ENCODE measurements at places on chromosomes 7 and 10.
A peak's percentile ranks its signal among the peaks of the same experiment; 100 is the strongest.

DNA sequence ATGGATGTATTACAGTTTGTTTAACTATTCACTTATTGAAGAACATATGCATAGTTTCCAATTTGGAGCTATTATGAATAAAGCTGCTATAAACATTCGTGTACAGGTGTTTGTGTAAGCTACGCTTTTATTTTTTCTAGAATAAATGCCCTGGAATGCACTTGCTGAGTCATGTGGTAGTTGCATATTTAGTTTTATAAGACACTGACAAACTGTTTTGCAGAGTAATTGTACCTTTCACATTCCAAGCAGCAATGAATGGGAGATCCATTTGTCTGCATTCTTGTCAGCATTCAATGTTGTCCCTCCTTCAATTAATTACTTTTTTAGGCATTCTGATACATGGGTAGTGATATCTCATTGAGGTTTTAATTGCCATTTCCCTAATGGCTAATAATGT is 373.6 kb upstream of the GHITM start:
- DNase-seq, result no peak

- no peak for DNase-seq
These were observed 46.5 kb downstream of the LGI1 start for GRCh38 chr10:93804200-93804599.

GRCh38 chr10:70619271-70620019 is 16.9 kb upstream of the PRF1 start:
- no peak for DNase-seq

DNA sequence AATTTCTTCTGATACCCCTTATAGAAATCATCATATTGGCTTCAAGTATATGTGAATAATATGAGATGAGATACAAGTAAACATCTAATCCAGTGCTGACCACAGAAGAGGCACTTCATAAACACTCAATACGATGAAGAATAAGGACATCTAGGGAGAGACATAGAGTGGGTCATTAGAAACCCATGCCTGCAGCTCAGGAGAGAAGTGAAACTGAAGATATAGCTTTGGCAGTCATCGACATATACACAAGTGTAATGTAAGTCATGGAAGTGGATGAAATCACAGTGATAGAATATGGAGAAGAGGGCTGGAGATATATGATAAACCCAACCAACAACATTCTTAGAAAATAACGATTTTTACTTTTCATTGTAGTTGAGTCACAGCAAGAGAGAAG is 665.0 kb downstream of the PARD3 start:
- no peak for DNase-seq

DNA sequence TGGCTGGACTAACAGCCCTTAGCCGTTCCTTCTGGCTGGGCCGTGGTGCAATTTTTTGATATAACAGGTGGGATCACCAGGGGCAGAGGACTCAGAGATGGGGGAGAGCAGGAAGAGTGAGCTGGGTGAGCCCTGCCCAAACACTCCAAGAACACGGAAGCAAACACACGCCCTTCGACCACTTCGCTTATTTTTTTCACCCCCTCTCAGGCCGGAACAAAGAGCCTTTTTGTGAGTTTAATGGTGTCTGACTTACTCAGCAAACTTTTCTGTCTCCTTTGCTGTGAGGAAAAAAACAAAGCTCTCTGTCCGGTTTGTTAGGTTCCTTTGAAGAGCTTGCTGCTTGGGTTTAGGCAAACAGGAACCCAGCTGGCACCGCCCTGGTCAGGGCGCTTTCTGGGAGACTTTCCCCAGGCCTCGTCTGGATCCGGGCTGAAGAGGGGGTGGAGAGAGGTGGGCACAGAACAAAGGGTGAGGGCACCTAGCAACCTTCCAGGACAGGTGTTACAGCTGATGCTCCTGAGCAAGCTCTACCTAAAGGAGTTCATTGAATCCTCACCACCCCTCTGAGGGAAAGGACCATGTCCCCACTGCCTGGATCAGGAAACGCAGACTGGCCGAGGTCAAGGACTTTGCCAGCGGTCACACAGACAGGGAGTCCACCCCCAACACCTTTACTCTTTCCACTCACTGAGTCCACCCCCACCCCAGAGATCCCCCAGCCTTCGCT is 23.3 kb downstream of the CALML3 start:
- DNase-seq, result peak; percentile 46

DNA sequence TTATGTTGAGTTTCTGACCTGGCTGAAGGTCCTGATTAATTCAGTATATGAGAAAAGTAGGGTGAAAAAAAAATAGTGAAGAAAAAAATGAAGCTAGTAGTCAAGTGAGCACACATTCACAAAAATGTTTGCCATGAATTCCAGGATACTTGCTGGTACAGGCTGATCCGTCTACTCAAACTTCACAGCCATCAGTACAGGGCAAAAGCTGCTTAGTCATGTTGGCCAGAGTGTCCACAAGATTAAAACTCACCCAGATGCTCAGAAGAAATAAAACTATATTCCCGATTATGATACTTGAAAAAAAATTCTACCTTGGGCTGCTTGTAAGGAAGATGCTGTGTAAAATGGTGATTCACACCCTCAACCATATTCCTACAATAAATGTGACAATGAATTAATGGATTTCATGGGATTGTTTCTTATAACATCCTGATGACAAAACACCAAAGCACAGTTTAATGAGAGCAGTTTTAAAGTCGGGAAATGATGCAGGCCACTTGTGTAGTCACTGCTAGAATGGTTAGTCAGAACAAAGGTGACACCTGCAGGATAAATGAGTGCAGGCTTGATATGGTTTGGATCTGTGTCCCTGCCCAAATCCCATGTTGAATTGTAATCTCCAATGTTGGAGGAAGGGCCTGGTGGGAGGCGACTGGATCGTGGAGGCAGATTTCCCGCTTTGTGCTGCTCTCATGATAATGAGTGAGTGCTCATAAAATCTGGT is 49.2 kb upstream of the ANKRD1 start:
- DNase-seq, result no peak

- DNase-seq, result no peak
These were observed 112.5 kb downstream of the MAD1L1 start for GRCh38 chr7:2120251-2120660.

GRCh38 chr7:115356139-115356746 is 434.3 kb downstream of the MDFIC start:
- DNase-seq, result peak; percentile 22

- DNase-seq, result peak; percentile 95
These were observed at the start of gene MINDY3 for GRCh38 chr10:15859906-15860691. Gene MINDY3, minus strand, starts transcription at chr10:15860507. Its CDS starts 208 bp downstream, at chr10:15860299.

DNA sequence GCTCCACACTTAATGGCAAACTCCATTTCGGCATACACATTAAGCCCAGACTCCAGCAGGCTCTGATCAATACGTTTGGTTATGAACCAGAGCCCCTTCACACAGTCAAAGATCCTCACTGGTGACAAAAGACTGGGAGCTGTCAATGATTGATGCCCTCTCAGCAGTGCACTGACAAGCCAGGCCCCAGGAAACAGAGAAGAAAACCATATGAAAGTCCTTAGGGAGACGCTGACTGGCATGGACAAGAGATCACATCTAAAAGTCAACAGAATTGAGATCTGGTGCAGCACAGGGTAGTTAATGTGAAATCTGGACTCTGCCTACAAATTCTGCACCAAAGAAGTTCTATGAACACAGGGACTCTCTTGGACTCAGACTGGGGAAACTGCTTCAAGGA is 600.9 kb upstream of the NRP1 start:
- DNase-seq, result no peak

DNA sequence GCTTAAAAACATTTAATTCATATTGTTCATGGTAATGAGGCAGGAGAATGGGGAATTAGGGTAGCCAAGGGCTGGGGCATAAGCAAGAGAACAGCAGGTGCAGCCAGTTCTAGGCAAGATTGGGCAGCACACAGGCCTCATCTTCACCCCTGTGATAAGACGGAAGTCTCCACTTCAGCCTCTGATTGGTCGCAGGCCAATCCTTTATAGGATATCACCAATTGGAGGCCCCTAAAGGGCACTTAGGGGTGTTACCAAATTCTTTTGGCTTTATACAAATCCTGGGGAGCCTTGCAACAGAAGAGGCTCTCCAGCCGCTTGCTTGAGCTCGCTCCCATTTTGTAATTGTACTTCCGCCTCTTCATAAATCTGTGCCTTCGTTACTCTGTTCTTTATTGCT is 231.1 kb downstream of the REEP3 start:
- DNase-seq, result no peak

DNA sequence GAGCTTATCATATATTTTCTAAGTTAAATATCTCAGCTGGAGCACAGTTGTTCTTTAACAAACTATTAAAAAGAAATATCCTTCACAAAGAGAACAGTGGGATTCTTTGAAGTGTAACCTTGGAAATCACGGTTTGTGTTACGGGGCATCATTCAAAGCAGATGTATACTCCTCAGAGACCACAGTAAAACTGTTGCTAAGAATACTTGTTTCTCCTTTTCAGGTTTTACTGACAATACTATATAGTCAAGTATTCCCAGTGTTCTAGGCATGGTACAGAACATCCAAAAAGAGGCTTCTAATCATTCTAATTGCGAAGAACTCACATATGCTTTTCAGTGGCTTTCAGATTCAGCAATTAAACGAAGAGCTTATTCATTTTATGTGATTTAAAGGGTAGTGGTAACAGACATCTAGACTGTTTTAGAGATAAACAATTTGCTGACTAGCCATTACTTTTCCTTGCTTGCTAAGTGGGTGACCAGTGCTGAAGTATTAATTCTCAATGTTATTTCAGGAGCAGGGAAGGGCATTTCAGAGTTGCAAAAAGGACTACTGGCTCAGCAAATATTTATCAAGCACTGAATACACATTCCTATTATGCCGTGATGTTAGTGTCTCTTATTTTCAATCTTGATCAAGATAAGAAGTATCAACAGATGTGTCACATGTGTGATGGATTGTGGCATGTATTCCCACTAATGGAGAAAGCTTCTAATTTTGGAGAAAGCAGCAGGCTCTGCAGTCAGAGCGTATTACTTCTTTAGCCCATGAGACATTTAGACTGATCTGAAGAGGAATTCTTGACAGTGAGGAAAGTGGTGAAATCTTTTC is 236.8 kb downstream of the RNLS start:
- DNase-seq, result no peak

- DNase-seq, result no peak
These were observed 116.7 kb upstream of the TMEM106B start for GRCh38 chr7:12094365-12094921.

DNA sequence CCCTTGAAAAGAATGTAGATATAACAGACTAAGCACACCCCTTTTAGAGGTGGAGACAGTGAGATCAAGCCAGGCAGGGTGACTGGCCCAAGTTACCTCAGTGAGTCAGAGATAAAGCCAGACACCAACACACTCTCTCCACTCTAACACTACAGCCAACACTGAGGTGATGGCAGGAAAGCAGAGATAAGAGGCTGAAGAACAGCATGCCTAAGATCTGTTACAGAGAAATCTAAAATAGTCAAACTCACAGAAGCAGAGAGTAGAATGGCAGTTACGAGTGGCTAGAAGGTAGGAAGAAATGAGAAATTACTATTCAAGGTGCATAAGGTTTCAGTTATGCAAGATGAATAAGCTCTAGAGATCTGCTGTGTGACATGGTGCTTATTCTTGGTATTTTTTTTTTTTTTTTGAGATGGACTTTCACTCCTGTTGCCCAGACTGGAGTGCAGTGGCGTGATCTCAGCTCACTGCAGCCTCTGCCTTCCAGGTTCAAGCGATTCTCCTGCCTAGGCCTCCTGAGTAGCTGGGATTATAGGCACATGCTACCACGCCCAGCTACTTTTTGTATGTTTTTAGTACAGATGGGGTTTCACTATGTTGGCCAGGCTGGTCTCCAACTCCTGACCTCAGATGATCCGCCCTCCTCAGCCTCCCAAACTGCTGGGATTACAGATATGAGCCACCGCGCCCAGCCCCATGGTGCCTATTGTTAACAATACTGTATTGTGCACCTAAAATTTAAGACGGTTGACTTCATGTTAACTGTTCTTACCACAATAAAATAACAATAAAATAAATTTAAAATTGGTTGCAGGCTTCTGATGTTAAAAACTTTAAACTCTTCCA is 28.7 kb downstream of the ICA1 start:
- DNase-seq, result no peak

DNA sequence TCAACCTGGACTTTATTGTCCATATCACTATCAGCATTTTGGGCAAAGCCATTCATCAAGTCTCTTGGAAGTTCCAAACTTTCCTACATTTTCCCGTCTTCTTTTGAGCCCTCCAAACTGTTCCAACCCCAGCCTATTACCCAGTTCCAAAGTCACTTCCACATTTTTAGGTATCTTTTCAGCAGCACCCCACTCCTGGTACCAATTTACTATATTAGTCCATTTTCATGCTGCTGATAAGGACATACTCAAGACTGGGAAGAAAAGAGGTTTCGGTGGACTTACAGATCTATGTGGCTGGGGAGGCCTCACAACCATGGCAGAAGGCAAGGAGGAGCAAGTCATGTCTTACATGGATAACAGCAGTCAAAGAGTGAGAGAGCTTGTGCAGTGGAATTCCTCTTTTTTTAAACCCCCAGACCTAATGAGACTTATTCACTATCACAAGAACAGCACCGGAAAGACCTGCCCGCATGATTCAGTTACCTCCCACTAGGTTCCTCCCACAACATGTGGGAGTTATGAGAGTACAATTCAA is 50.2 kb downstream of the NRF1 start:
- no peak for DNase-seq

GRCh38 chr10:18713077-18713476 is 53.8 kb downstream of the ARL5B start:
- DNase-seq, result no peak

GRCh38 chr10:61410353-61411070 is 42.7 kb downstream of the TMEM26 start:
- DNase-seq, result no peak

- DNase-seq, result no peak
These were observed 111.7 kb downstream of the UNCX start for GRCh38 chr7:1344421-1344820.

Data from muscle of leg (tissue), 16 donors.